ENCODE measurements at places on chromosomes 4 and X. TPM values are rescaled to one million over a fixed set of nuclear protein-coding genes. Genes with fewer than 3 reads are reported as not detected.
A peak's percentile ranks its signal among the peaks of the same experiment; 100 is the strongest.

- no peaks in the 10 kb centered on the region for H3K36me3 ChIP-seq
- no peak overlapping the region for H3K4me3 ChIP-seq
- peak overlapping the region; percentile 48 for H3K27ac ChIP-seq
- no peaks in the 10 kb centered on the region for H3K27me3 ChIP-seq
These were observed 41.7 kb downstream of the ATP11C start for GRCh38 chrX:139890991-139891700.

- no peak overlapping the region for H3K4me3 ChIP-seq
- no peaks in the 10 kb centered on the region for H3K36me3 ChIP-seq
- DNase-seq = no peak
- H3K27me3 ChIP-seq = no peaks in the 10 kb centered on the region
These were observed 7.9 kb upstream of the AMBN start for GRCh38 chr4:70583952-70584834.

Gene CYBB
- total RNA-seq = under 0.01 TPM

Gene AFM
- not detected for total RNA-seq

Gene OPHN1
- total RNA-seq = 8.3 TPM

Gene CLDN2
- not detected for total RNA-seq

GRCh38 chr4:106034220-106034619 lies 138.9 kb downstream of the NPNT start:
- H3K27ac ChIP-seq = no peak overlapping the region
- H3K4me3 ChIP-seq = no peak overlapping the region
- no peaks in the 10 kb centered on the region for H3K27me3 ChIP-seq
- peak; percentile 23 for DNase-seq
- peaks cover 3% of the 10 kb centered on the region for H3K4me1 ChIP-seq

DNA sequence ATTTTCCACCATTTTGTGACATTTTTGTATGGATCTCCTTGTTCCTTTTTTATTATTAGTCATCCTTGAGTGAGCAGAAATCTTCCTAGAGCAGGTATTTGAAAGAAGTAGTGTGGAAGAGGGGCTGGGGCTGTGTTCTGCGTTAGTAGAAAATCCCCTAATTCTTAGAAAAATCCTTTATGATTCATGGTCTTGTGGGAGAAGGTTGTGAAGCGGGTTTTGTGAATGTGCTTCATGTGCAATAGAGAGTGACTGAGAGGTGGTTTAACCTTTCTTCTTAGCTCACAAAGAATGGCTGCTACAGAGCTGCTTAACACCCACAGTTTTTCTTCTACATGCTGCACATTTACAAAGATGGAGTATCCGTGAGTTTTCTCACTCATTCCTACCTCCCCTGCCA lies 220.5 kb downstream of the IDS start:
- no peaks in the 10 kb centered on the region for H3K36me3 ChIP-seq
- no peak overlapping the region for H3K27ac ChIP-seq
- H3K4me3 ChIP-seq = no peak overlapping the region
- H3K27me3 ChIP-seq = no peaks in the 10 kb centered on the region
- H3K4me1 ChIP-seq = no peaks in the 10 kb centered on the region

- H3K27ac ChIP-seq = no peak overlapping the region
- no peaks in the 10 kb centered on the region for H3K4me1 ChIP-seq
- no peak overlapping the region for H3K4me3 ChIP-seq
- no peaks in the 10 kb centered on the region for H3K36me3 ChIP-seq
- DNase-seq = no peak
These were observed 106.3 kb downstream of the USP46 start for GRCh38 chr4:52552778-52553177.

DNA sequence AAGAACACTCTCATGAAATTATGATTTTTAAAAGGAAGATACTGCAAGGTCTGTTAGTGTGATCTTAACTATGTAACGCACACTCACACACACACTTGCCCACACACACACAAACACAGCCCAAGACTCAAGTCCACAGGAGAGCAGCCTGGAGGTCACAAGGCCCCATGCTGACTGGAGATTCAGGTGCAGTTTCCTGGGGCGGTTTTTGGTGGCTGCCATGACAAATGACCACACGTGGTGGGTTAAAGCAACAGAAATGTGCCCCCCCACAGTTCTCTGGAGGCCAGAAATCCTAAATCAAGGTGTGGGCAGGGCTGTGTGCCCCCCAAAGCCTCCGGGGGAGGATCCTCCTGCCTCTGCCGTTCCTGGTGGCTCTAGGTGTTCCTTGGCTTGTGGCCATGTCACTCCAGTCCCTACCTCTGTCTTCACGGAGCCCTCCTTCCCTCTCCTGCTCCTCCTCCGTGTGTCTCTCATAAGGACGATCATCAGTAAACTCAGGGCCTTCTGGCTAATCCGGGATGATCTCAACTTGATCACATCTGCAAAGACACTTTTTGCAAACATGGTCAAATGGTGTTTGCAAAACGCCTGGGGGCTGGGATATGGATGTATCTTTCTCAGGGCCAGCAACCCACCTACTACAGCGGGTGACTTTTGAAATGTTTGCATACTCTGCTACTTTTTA lies 9.7 kb upstream of the HTRA3 start:
- no peaks in the 10 kb centered on the region for H3K36me3 ChIP-seq
- DNase-seq = no peak
- H3K27me3 ChIP-seq = peaks cover 2% of the 10 kb centered on the region
- H3K27ac ChIP-seq = no peak overlapping the region
- H3K4me1 ChIP-seq = peaks cover 4% of the 10 kb centered on the region
- H3K4me3 ChIP-seq = no peak overlapping the region

Gene GNRHR
- not detected for total RNA-seq

DNA sequence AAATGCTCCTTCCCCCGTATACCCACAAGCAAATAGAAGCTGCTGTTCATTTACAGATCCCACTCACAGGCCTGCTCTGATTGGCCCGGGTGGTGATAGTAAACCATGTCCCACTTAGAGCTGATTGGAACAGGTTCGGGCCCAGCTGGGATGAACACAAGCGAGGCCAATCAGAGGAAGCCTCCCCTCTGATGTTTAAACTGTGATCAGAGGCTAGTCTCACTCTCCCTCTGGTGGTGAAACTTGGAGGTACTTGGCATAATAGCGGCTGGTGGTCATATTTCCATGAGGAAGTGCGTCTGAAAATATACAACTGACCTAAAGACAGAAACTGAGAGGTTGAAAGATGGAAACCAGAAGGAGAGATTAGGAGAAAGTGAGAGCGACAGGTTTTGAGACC lies 51.5 kb upstream of the TRPC3 start:
- H3K27ac ChIP-seq = no peak overlapping the region
- H3K4me3 ChIP-seq = no peak overlapping the region
- DNase-seq = no peak
- H3K27me3 ChIP-seq = no peaks in the 10 kb centered on the region
- H3K36me3 ChIP-seq = no peaks in the 10 kb centered on the region

DNA sequence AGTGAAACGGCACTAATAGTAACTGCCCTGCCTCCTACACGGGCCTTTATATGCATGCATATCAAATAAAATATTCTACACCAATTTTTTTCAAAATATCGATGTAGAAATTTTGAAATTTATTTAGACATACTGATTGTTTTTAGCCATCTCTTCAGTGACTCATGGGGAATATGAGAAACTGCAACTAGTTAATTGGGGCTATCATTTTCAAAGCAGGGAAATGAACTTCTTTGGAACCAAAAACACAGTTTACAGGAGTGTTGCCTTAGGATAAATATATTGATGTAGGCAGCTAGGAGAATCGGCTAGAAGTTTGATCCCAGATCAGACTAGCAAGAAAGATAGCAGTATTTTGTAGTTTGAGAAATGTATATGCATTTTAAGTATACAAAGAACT lies 1010.8 kb upstream of the AGA start:
- H3K36me3 ChIP-seq = no peaks in the 10 kb centered on the region

Gene PLXNB3
- 1.0 TPM for total RNA-seq

DNA sequence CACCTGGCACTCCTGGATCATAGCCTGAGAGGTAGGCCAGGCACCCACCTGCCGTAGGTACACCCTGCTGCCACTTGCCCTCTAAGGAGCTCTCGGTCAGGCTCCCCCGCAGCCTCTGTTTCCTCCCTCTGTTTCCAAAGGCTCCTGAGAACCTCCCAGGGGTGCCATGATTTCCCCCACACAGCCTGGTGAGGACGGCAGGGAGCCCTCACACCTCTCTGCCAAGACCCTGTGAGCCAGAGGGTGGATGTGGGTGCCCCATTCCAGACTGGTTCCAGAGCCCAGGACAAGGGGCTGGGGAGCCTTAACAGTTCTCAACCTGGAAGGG lies 1.6 kb upstream of the ABLIM2 start:
- H3K27me3 ChIP-seq = peaks cover 3% of the 10 kb centered on the region
- H3K27ac ChIP-seq = no peak overlapping the region
- DNase-seq = no peak
- no peak overlapping the region for H3K4me3 ChIP-seq

- no peak for DNase-seq
- H3K36me3 ChIP-seq = no peaks in the 10 kb centered on the region
- H3K27me3 ChIP-seq = no peaks in the 10 kb centered on the region
- no peaks in the 10 kb centered on the region for H3K4me1 ChIP-seq
- no peak overlapping the region for H3K4me3 ChIP-seq
- no peak overlapping the region for H3K27ac ChIP-seq
These were observed 852.7 kb upstream of the FRG1 start for GRCh38 chr4:189087971-189088370.

- no peaks in the 10 kb centered on the region for H3K4me1 ChIP-seq
- no peaks in the 10 kb centered on the region for H3K36me3 ChIP-seq
- no peak overlapping the region for H3K27ac ChIP-seq
- no peak for DNase-seq
- H3K4me3 ChIP-seq = no peak overlapping the region
These were observed 1515.7 kb upstream of the TENM3 start for GRCh38 chr4:180727478-180727877.

GRCh38 chr4:141896687-141897086 lies 260.3 kb downstream of the IL15 start:
- H3K4me1 ChIP-seq = no peaks in the 10 kb centered on the region
- no peaks in the 10 kb centered on the region for H3K36me3 ChIP-seq
- H3K27me3 ChIP-seq = no peaks in the 10 kb centered on the region
- no peak overlapping the region for H3K4me3 ChIP-seq

DNA sequence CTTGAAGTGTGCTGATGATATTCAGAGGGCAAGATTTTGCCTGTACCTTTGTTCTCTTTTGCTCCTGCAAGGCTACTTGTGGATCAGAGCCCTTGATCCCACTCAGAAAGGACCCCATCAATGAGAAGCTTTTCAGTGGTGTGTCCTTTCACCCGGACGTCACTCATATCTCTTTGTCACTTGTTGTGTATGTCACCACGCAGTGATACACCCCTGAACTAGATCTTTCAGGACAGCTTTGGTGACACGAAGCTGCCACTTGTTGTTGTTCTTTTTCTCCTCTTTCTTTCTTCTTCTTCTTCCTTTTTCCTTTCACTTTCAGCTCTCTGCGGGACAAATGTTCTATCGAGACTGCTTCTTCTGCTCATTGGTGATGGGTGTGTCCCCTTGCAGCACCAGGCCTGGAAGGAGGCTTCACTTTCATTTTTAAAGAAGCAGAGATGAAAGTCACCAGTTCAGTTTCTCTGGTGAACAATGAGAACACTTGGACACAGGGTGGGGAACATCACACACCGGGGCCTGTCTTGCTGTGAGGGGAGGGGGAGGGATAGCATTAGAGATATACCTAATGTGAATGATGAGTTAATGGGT lies 83.6 kb downstream of the NBDY start:
- no peak overlapping the region for H3K27ac ChIP-seq
- no peaks in the 10 kb centered on the region for H3K4me1 ChIP-seq

DNA sequence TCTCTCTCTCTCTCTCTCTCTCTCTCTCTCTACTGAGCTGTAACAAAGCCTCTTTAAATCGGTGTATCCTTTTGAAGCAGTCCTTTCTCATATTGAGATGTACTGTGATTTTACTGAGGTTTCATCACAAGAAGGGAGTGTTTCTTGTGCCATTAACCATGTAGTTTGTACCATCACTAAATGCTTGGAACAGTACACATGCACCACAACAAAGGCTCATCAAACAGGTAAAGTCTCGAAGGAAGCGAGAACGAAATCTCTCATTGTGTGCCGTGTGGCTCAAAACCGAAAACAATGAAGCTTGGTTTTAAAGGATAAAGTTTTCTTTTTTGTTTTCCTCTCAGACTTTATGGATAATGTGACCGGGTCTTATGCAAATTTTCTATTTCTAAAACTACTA lies 37.2 kb downstream of the HPF1 start:
- H3K27ac ChIP-seq = no peak overlapping the region
- peaks cover 4% of the 10 kb centered on the region for H3K4me1 ChIP-seq
- no peak overlapping the region for H3K4me3 ChIP-seq
- DNase-seq = no peak

Gene INTU
- 9.5 TPM for total RNA-seq

DNA sequence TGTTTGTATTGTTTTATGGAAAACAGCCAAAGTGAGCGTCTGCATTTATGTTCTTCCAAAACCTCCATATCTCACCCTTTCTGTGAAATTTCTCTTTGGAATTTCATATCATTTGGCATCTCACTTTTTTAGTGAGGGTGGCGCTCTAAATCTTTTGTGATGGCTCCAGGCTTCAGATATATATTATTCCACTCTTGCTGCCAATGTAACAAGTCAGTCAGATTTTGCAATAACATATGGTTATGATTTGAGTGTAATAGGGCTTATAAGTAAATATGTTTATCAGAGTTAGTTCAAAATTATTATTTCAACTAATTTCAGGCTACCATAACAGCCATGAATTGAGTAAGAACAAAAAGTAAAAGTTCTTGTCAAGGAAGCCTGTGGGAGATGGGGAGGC lies 314.7 kb downstream of the PDGFC start:
- H3K4me3 ChIP-seq = no peak overlapping the region
- no peak for DNase-seq
- H3K27me3 ChIP-seq = no peaks in the 10 kb centered on the region
- H3K36me3 ChIP-seq = no peaks in the 10 kb centered on the region

DNA sequence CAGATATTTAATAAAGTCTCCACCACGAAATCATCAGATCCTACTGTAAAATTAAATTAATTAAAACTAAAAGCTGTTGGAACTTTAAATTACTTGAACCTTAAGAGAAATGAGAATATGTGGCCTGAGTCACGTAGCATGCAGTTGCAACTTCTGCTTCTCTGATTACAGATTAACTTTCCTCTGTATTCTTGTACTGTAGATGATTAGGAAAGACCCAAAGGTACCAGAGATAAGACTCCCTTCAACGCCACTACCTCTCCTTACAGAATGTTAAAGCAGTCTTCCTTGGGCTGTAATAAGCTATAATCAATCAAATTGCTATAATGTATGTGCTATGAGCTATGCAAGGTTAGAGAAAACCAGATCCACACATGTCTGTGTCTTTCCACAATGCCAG lies 47.9 kb downstream of the FAM13A start:
- H3K4me3 ChIP-seq = no peak overlapping the region
- H3K27ac ChIP-seq = no peak overlapping the region
- no peak for DNase-seq
- H3K36me3 ChIP-seq = no peaks in the 10 kb centered on the region
- H3K4me1 ChIP-seq = no peaks in the 10 kb centered on the region

DNA sequence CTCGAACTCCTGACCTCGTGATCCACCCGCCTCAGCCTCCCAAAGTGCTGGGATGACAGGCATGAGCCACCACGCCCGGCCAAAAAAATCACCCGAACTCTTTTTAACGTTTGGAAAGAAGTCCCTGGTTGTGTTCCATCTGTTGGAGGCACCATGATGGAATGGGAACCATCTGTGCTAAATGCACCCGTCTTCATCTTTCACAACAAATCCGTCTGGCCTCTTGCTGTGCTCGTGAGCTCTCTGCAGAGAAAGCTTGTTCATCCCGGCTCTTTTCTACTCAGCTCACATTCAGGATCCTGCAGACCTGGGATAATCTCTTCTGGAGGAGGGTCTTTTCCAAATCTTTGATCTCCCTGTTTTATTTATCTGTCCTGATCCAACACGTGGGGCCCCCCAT lies 188.8 kb downstream of the CRLF2 start:
- no peaks in the 10 kb centered on the region for H3K27me3 ChIP-seq
- no peak for DNase-seq
- no peaks in the 10 kb centered on the region for H3K4me1 ChIP-seq
- H3K36me3 ChIP-seq = no peaks in the 10 kb centered on the region

All from fibroblast of lung (primary cell).